ENCODE measurements at places on chromosomes 4 and X. TPM values are rescaled to one million over a fixed set of nuclear protein-coding genes. Genes with fewer than 3 reads are reported as not detected.

GRCh38 chr4:108049406-108049805 is 59.7 kb downstream of the HADH start:
- DNase-seq, result no peak

- no peak for DNase-seq
Observed at GRCh38 chr4:21678711-21679110, 269.9 kb downstream of the KCNIP4 start.

- DNase-seq, result no peak
Observed at GRCh38 chr4:26916195-26916594, 55.6 kb downstream of the STIM2 start.

DNA sequence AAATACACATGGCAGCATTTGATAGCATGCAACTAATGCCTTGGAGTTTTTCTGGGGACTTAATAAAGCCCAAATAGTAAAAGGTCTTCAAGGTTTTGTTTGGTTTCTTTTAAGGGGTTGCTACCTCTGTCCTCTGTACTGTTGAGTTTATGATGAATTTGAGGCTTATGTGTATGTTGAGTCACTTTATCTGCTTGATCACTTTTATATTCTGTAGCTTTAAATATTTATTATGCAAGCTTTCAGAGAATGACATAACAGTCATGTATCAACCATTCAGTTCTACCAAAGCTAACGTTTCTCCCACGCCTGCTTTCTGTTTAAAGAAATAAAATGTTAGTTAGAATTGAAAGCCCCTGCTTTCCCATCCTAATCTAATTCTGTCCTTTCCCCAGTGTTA is 122.2 kb downstream of the NHS start:
- DNase-seq, result no peak

Gene PDGFRA
- 96.5 TPM for total RNA-seq

DNA sequence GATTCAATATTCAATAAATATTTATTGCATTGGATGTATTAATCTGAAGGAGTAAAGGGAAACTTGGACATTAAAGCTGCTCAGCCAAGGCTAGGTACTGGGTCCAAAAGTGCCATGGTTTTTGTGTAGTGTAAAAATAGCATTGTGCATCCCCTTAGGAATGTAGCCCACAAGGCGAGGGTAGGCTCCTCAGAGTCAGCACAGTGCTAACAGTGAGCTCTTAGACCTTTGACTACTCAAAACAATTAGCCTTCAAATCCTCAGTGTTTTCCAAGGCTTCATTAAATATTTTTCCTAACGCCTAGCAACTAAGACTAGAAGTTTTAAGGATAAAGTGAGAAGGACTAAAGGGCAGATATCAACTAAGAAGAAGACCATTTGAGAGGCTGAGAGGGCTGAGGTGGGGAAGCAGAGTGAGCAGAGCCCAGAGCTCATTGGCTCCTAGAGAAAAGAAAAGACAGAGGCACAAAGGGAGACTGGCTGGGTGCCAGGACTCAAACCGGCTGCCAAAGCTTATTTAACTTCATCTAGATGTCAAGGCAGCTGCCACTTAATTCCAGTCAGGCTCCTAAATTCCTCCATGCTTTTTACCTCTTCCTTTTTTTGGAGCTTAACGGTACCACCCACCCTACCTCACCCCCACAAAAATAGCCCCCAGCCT is 17.0 kb downstream of the PRKG2 start:
- DNase-seq, result no peak

GRCh38 chr4:148017801-148018200 is 285.9 kb downstream of the ARHGAP10 start:
- no peak for DNase-seq

DNA sequence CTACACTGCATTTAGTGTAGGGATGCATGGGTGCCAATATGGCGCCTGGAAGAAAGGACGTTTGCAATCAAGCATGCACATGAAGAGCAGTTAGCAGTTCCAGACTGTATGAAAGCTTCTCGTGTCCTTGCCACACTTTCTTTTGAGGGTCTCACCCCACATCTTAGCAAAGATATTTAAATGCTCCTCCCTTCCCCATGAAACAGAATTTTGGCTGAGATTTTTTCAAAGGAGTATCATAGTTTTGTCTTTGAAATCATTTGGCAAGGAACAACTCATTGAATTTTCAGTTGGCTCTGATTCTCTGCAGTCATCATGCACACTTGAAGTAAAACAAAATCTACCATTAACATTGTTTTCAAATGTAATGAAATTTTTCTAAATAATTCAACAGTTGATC is 39.6 kb upstream of the STIM2 start:
- DNase-seq, result no peak

DNA sequence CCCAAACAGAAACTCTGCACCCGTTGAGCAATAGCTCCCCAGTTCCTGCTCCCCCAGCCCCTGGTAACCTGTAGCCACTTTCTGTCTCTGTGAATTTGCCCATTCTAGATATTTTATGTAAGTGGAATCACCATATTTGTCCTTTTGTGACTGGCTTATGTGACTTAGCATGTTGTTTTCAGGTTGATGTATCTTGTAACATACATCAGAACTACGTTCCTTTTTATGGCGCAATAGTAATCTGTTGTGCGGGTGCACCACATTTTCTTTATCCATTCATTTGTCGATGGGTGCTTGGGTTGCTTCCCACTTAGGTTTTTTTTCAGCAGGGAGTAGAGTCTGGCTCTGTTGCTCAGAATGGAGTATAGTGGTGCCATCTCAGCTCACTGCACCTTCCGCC is 6.6 kb upstream of the PDZD4 start:
- DNase-seq, result no peak

DNA sequence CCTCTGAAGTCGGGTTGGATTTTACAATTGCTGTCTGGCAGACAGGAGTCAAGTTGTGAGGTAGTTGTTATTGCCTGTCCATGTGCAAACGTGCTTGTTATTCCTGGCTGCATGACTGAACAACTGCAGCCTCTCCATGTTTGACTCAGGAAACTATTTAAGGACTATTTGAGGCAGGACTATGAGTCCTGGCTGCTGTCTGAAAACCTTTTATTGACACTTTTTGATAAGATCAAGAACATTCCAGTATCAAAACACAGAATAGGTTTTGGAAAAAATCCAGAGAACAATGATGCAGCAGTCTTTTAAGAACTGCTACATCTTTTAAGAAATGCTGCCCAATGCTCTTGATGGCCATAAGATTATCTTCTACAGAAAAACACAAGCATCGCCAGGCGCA is 10.0 kb upstream of the SPRY1 start:
- DNase-seq, result no peak

Gene USP26
- not detected for total RNA-seq

DNA sequence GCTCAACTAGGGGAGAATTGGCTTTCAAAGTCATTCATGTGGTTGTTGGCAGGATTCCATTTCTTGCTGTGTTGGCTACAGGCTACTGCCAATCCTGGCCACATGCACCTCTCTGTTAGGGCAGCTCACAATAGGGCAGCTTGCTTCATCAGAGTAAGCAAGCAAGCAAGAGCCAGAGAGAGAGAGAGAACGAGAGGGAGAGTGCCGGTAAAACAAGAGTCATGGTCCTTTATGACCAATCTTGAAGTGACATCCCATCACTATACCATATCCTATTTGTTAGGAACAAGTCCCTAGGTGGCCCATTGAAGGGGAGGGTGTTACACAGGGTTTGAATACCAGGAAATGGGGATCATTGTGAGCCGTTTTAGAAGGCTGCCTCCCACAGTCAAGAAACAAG is 33.0 kb upstream of the TLR2 start:
- no peak for DNase-seq

Gene LRCH2
- 7.4 TPM for total RNA-seq

DNA sequence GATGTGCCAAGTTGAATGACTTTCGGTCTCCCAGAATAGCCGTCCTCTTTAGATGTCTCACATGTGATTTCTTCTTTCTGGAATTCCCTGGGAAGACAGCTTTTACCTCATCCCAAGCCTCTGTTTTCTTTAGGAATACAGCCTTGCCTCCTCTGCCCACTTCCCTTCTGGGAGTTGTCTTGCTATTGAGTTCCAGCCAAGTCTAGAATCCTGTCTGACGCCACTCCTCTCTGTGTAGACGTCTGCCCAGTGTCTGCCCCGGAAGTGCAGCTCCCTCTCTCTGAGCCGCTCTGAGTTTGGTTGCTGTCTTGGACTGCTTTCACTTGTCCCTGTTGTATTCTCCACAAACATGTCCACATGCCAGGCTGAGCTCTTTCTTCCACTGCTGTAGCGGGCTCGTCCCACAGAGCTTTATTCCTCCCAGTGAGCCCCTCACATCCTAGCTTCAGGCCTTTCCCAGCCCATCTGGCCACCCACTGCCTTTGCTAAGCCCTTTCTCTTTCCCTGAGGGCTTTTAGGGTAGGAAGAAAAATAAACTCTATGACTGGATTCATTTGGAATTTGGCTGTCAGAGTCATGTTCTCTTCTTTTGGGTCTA is 9.0 kb upstream of the IGFBP7 start:
- peak; percentile 68 for DNase-seq

DNA sequence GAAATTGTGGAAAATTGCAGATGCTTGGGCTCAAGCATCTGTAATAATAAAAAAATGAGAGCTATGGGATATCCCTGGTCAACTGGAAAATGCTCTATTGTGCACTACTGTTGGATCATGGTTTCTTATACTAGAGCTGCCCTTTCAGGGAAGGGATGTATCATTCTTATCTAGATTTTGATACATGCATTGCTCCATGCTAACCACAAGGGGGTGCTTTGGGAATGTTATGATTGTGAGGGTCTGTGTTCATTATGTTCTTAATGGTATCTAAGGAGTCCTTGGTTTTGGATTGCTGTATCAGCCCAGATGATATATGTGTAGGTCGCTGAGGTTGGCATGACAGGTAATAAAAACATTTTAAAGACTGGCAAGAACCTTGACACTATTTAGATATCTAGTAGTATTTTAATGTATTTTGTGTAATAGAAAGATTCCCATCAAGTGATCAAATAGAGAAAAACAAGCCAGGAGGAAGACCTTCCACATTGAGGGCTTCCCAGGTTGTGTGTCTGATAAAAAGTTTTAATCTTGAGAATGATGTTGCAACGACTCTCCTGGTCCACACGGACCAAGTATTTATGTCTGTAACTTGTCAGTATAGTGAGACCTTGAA is 49.2 kb upstream of the TLR2 start:
- no peak for DNase-seq

DNA sequence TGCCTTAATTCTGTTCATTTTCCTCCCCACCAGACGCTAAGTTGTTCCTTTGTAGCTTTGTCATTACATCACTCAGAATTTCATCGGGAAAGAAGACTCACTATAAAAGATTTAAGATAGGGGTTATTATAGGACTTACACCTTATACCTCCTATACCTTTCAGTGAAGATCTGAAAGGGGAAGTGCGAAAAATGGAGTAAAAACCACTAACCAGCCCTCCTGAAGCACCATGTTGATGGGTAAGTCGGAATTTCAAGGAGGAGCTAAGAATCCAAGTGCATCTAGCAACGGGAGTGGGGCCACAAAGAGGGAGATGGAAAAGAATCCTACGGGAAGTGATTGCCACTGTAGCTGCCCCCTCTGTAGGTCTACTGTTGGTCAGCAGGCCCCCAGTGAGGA is 119.1 kb upstream of the H2AZ1 start:
- DNase-seq, result no peak

- no peak for DNase-seq
Observed at GRCh38 chr4:23871426-23871825, 18.4 kb downstream of the PPARGC1A start.
